Ovary (tissue), 10 donors: ENCODE measurements at places on chromosomes 1 and 21. TPM values are rescaled to one million over a fixed set of nuclear protein-coding genes. Genes with fewer than 3 reads are reported as not detected.

GRCh38 chr1:4119516-4120220 is 219.6 kb upstream of the C1orf174 start:
- DNase-seq = peak; percentile 6

GRCh38 chr1:117930173-117930447 is 571 bp downstream of the WDR3 start:
- no peak for DNase-seq

DNA sequence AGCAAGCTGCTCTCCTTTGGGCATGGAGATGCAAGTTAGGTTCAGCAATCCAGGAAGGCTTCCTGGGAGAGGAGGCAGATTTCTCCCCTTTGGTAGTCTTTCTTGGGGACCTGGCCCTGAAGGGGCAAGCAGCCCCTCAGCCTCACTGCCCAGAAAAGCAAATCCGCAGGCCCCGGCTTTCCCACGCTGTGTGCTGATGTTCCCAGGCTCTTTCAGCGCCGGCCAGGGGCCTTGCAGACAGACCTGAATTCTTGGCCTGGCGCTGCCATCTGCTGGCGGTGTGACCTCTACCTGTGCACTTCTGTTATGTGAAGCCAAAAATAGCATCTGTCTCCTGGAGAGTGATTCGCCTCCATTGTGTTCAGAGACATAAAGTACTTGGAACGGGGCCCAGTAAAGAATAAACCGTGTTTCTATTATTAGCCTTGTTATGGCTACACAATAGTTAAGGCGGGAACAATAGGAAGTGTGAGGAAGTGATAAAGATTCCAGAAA is 64.8 kb downstream of the ALPL start:
- DNase-seq = peak; percentile 64

DNA sequence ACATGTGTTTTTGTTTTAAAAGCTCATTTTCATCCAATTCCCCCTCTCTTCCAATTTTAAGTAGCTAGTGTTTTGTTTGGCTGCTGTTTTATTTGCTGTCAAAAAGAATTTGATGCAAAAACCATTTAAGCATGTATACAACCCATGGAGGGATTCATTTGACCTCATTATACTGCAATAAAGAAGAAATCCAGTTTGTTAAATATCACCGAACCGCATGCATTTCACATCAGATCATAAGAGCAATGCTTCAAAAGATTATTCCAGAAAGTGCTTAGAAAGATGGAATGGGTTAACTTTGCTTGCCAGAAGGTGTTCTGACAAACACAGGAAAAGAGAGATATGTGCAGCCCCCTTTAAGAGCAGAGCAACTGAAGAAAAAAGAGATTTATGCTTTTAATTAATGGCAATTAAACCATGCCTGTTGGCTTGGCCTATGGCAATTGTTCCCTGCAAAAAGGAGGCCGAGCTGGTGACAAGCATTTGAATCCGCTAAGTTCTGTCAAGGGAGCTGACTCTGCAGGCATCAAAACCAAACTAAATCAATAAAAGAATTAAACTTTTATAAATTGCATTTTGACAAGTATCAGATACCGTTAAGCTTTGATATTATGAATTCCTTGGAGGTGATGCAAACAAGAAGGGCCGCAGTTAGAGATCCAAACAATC is 14.4 kb upstream of the BARHL2 start:
- DNase-seq = no peak

DNA sequence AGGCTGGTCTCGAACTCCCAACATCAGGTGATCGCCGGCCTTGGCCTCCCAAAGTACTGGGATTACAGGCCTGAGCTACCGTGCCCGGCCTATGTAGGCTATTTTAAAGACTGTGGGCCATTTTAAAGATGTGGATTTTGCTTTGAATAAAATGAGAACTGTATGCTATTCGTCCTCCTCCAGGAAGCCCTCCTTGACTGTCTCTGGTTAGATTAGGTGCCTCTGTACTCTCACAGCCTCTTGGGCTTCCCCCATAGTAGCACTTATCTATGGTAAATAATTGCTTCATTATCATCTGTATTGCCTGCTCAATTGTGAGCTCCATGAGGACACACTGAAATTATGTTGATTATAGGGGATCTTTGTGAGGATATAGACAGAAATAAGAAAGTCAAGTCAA is 20.5 kb upstream of the ERI3 start:
- no peak for DNase-seq

Gene TPTE
- not detected for total RNA-seq

- DNase-seq = no peak
These were observed 3.0 kb upstream of the KCND3 start for GRCh38 chr1:111992476-111992875.

- DNase-seq = no peak
These were observed 321.0 kb upstream of the SNX7 start for GRCh38 chr1:98340511-98340910.

DNA sequence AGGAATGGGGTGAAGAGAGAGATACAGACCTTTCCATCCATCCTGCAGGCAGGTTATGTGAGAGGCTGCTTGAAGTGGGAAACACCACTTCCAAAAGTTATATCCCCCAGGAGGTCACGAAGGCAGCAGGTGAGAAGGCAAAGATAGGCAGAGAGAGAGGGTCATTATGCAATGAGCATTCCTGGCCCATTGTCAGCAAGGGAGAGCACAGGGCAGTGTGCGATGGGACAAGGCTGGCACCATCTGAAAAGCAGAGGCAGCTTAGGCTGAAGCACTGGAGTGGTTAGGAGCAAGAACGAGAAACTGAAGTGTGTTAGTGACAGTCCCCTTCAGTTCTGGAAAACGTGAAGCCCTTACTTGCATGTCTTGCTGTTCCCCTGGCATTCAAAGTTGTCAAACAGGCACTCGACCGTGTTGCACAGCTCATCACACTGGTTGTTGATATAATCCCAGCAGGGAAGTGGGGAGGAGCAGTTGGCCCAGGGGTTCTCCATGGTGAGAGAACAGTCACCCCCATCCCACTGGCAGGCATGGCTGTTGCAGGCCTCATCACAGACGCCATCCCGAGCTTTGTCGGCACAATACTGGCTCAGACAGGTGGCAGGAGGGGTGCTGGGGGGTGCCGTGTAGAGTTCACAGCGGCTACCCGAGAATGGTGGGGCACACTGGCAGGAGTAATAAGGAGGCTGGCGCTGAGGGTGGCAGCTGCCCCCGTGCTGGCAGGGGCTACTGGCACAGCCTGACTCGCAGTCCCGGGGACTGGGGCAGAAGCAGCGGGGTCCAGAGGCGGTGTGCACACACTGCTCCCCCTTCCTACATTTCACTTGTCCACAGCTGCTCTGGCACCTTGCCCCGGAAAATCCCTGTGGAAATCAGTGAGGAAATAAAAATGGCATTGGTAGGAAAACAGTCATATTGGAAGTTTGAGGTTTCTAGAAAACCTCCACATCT is 28.9 kb upstream of the ADAM30 start:
- DNase-seq = no peak

DNA sequence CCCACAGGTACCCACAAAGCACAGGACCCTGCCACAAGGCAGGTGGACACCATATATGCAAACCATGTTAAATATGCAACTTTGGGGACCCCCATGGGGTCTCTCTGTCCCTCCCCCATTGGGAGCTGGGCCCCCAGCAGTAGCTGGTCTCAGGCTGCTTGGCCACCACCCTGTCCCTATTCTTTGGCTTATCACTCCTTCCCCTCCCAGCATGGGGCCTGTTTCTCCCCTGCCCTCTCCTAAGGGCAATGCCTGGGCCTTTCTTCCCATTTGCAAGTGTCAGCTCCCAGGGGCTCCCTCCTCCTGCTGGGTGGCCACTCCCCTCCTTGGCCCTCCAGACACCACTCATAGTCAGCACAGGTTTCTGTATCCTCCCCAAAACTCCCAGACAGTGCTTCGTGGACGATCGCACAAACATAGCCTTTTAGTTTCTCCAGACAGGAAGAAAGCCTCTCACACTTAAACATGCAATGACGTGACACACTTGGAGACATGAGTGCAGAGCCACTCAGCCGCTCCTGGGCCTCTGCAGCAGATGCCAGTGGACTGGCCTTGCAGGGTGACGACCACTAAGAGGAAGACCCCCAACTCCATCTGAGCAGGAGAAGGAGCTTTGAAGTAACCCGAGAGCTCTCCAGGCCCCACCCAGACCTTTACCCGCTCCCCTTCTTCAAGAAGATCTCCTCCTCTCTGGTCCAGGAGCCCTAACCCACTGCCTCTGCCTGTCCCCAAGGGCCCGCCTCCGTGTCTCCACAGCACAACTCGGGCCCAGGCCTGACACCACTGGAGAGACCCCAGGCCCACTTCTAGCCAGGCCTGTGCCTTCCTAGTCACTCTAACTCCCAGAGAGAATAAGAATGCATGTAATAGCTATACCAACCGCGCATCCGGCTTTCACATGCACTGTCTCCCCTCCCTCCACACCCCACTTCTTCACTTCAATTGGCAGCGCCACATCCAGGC is 22.9 kb downstream of the CITED4 start:
- no peak for DNase-seq

GRCh38 chr1:193192586-193192985 is 6.2 kb upstream of the B3GALT2 start:
- DNase-seq = no peak

DNA sequence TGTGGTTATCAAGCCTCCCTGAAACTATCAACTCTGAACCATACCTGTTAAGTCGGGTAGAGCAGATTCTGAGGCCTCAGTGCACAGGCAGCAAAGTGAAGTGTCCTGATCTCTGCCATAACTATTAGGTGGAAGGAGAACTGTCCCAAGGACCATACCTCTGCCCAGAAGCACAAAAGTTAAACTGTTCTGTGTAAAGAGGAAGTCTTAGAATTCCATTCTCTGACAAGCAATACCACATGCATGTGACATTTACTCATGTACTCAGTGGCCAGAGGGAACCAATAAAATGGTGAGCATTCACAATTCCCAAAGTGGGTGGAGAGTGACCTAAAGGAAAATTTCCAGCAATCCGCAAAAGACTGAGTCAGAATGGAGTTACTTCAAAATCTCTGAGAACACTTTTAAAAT is 61.0 kb downstream of the TOR3A start:
- no peak for DNase-seq

DNA sequence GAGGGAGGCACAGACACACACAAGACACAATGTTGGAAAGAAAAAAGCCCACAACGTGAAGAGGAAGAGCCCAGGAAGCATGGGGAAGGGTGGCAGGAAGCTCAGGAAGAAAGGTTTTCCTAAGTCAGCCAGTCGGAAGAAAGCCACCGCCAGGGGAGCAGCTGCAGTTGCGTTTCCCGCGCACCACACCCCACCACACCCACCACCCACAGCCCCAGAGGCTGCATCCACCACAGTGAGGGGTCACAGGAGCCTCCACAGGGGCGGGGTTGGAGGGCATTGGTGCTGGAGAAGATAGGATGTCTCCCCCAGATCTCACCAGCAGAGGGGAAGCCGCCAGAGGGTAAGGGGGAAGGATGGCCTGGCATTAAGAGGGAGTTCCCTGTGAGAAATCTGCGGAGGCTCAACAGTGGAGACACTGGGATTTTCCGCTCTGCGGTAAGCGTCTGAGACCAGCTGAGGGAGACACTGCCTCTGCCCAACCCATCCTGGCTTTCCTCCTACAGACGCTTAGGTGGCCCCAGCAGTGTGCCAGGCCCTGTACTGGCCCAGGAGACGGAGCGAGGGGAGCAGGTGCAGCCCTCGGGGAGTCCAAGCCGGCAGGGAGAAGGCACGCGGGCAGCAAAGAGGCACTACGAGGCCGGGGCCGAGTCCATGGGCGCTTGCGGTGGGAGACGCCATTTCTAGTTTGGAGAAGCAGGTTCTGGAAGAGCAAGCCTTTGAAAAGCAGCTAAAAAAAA is 19.8 kb downstream of the PGLYRP3 start:
- no peak for DNase-seq

- DNase-seq = peak; percentile 15
These were observed 262.0 kb downstream of the HMCN1 start for GRCh38 chr1:185996211-185996610.

- DNase-seq = no peak
These were observed 222.3 kb downstream of the NTNG1 start for GRCh38 chr1:107363154-107363553.

Gene DENND1B
- 18.5 TPM for total RNA-seq

GRCh38 chr1:228410015-228410414 is 3.4 kb upstream of the TRIM11 start:
- no peak for DNase-seq
